ENCODE measurements at places on chromosomes 3 and 15. TPM values are rescaled to one million over a fixed set of nuclear protein-coding genes. Genes with fewer than 3 reads are reported as not detected.
A peak's percentile ranks its signal among the peaks of the same experiment; 100 is the strongest.

- no peak for DNase-seq
Measured at GRCh38 chr15:28106294-28107110, 7.4 kb upstream of the OCA2 start.

DNA sequence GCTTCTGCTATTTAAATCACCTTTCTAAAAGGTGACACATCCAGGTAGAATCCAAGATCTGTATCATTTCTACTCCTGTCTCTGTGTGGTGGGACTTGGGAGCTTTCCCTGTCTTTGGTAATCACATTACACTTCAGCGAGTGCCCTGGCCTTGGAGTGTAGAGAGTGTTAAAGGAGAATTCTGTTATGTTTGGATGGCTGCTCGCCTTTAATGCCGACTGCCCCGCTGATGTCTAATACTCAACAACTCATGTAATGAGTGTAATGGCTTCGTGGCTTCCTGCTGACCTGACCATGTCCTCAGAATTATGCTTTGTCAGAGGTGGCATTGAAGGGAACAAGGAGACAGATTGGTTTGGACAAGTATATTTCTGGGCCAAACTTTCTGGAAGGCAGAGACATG, 66.3 kb upstream of the LRTM1 start:
- no peak for DNase-seq

DNA sequence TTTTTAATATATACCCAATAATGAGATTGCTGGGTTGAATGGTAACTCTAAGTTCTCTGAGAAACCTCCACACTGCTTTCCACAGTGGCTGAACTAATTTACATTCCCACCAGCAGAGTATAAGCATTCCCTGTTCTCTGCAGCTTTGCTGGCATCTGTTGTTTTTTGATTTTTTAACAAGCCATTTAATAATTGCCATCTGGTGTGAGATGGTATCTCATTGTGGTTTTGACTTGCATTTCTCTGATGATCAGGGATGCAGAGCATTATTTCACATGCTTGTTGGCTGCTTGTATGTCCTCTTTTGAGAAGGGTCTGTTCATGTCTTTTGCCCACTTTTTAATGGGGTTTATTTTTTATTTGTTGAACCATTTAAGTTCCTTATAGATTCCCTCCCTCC, 75.0 kb upstream of the EPHB3 start:
- no peak for DNase-seq

- no peak for DNase-seq
Measured at GRCh38 chr3:4753073-4753691, 226.1 kb upstream of the BHLHE40 start.

- no peak for DNase-seq
Measured at GRCh38 chr15:78938658-78939488, 6.0 kb downstream of the CTSH start.

- no peak for DNase-seq
Measured at GRCh38 chr3:48344867-48345507, 11.5 kb upstream of the SPINK8 start.

GRCh38 chr15:24067733-24068501, 380.8 kb upstream of the NDN start:
- no peak for DNase-seq

GRCh38 chr15:93987068-93987467, 244.3 kb upstream of the MCTP2 start:
- no peak for DNase-seq

- no peak for DNase-seq
Measured at GRCh38 chr15:73258271-73259108, 110.3 kb downstream of the HCN4 start.

GRCh38 chr15:70024521-70024920, 73.2 kb downstream of the TLE3 start:
- DNase-seq, result no peak

DNA sequence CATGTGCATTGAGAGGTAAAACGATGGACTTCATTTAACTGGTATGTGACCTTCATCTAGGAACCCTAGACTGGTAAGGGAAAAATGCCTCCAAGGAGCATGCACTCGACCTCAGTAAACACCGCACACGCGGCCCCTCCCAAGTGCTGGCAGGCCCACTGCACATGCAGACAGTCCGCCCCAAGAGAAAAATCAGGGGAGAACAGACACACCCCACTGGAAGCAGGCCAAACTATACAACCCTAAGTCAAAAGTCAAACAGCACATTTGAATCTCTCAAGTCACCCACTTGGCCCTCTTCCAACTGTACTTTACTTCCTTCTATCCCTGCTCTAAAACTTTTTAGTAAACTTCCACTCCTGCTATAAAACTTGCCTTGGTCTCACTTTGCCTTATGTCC, 250.1 kb upstream of the HES1 start:
- no peak for DNase-seq

DNA sequence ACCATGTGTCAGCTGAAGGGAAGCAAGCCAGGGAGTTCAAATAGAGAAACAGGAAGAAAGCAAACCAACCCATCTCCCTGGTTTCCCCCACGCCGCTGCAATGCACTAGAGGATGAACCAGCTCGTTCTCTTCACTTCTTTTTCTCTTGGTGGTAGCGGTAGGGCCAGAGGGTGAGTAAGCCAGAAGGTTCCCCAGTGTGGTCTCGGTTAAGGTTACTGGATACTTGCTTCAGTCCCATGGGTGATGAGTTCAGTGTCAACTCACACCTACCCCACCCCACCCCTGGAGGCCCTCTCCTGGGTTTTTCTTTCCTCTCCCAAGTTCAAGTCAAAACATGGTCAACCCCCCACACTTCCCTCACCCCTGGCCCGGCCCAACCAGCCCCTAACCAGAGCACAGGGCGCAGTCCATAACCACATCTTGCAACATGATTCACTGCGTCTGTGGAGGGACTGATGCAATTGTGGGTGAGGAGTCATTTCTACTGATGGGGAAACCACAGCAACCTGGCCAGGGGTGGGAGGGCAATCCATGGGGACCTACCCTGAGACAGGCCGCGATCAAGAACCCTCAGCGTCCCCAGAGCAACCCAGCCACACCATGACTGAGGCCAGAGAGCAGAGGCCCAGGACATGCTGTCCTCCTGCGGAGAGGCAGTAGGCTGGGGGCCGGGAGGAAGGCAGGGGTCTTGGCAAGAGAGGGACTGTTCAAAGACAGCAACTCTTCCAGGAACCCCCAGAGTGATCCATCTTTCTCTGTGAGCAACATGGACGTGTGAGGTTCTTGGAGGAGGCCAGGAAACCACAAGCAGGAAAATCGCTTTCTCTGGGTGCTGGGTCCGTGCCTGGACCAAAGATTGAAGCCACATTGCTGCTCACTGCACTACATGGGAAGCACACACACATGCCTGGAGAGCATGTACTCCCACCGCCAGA, 276.6 kb downstream of the UACA start:
- peak; percentile 93 for DNase-seq

GRCh38 chr3:34196914-34197313, 398.5 kb downstream of the PDCD6IP start:
- DNase-seq, result no peak

DNA sequence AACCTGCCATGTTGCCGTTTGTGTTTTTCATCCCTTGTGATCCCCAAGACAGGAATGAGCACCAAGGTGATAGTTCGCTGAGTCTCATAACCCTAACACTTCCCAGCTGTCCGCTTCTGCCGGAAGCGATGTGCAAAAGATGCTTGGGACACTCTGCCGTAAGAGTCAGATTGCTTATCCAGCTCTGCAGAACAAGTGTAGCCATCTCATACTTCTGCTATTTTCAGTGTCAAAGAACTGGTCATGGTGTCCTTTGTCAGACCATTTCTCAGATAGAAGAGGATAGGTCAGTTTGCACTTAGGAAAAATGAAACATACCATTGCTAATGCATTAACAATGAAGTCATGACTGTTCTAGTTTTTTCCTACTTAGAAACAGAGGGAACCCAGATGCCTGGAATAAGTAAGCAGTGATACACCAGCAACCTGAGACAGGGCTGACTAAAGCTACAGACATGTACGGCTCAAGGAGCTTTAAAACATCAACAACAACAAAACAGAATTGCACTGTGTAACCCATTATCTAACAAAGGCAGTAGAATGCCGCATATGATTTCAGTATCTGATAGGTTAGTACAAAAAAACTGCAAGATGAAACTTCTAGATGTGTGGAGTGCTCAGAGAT, 134.0 kb upstream of the IL12A start:
- peak; percentile 86 for DNase-seq

- no peak for DNase-seq
Measured at GRCh38 chr3:13172644-13173013, 99.4 kb upstream of the IQSEC1 start.

DNA sequence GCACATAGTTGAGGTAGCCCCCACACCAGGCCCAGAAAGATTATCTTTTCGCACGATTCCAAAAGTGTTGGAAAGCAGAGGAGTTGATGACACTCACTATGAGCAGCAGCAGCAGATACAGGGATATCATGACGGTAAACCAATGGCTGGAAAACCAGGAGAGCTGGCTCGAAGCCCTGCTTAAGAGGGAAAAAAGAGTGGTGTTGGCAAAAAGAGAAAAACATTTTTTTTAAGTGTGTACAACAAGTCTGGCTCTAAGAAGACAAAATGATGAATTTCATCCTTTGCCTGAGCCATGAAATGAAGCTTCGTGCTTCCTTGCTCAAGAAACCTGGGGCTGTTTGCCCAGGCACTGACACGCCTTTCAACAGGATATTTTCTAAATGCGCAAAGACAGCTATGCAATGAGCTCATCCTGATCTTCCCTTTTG, 27.3 kb downstream of the PARP16 start:
- no peak for DNase-seq

DNA sequence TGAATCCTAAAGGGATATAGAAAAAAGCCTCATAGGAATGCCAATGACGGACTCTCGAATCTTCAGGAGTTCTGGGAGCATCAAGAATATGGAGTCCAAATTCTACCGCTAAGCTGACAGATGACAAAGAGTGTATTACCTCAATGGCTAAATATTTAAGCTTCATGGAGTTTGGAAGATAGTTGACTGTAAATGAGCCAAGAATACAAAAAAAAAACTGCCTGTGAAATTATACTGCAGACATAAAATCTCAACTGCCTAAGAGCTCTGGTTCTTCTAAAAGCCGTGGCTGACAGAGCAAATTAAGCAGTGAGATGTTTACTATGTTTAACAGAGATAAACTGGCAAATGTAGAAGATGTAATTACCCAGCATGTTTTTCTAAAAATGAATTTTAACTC, 140.0 kb downstream of the GADL1 start:
- no peak for DNase-seq

DNA sequence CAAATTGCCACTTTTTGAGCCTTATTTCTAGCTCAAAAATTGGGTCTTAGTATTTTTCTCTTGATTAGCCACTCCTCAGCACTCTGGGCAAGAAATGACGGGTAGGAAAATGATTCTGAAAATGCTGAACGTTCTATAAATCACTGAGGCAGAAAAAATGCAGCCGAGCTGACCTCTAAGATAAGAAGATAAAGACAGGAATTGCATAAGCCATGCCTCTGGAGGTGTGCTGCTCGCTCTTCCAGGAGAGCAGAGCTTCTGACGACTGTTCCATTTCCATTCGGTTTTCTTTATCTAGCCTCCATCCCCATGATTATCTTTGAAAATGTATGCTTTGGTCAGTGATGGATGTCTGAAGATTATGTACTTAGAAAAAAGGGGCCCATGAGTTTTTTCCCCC, 558.8 kb upstream of the ADAMTS9 start:
- DNase-seq, result no peak

DNA sequence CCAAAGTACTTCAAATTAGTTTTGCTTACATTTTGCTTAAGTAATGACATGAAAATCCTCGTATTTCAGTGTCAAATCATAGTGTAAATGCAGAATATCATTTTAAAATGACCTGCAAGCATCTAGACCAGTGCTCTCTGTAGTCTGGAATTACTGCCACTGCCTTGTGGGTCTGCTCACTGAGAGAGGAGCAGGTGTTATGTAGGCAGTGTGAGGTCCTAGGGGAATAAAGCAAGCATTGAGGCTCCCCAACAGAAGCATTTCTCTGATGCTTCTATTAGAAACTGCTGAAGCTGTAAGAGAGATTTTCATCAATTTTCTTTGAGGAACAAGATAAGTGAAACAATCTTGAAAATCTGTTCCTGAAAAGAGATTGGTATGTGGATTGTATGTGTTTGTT, 253.2 kb downstream of the BBX start:
- DNase-seq, result no peak

GRCh38 chr3:9161298-9161697, 88.1 kb downstream of the SRGAP3 start:
- no peak for DNase-seq

DNA sequence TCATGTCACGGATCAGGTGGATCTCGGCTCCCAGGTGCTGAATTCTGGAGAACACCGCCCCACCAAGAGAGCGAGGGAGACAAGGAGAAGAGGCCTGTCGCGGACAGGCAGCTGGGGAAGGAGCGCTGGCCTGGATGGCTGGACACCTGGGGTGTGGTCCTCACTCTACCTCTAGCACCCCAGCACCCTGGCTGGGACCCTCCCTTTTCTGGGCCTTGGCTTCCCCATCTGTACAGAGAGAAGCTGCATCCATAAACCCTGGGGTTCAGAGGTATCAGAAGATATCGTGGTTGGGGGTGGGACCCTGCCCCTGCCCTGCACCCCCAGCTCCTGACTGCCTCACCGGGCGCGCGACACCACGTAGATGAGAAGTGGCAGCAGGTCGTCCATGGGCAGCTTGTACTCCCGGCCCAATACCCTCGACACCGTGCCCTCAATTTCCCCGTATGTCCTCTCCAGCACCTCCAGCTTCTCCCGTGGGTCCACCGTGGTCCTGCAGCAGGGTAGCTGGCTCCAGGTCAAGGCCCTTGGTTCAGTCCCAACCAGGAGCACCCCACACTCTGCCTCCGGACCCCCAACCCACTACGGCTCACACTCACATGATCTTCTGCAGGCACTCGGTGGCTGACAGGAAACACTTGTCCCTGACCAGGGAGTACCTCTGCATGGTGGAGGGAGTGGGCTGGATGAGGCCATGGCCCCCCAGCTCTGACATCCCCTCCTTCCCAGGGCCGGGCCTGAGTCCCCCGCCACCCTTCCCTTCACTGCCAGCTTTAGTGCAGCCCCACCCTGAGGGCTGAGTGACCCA, 21.7 kb downstream of the ALS2CL start:
- no peak for DNase-seq

GRCh38 chr15:68984586-68984985, 29.9 kb upstream of the NOX5 start:
- no peak for DNase-seq

The P2RY13 gene
- total RNA-seq, result not detected

The NOP10 gene
- total RNA-seq, result 239 TPM

The PTPRG gene
- 10.5 TPM for total RNA-seq

The ZPLD1 gene
- 1.2 TPM for total RNA-seq

The DUOXA2 gene
- total RNA-seq, result not detected

The FSD2 gene
- under 0.01 TPM for total RNA-seq

The MUC4 gene
- 0.13 TPM for total RNA-seq

The GOLGA8G gene
- total RNA-seq, result not detected

The VEPH1 gene
- not detected for total RNA-seq

All from mammary epithelial cell (primary cell).